ACHN (cell line): ENCODE measurements at places on chromosomes 11 and 22.

GRCh38 chr11:101083335-101083734 is 46.3 kb downstream of the PGR start:
- DNase-seq, result no peak

- DNase-seq, result no peak
These were observed 544.4 kb downstream of the MIAT start for GRCh38 chr22:27201741-27202140.

DNA sequence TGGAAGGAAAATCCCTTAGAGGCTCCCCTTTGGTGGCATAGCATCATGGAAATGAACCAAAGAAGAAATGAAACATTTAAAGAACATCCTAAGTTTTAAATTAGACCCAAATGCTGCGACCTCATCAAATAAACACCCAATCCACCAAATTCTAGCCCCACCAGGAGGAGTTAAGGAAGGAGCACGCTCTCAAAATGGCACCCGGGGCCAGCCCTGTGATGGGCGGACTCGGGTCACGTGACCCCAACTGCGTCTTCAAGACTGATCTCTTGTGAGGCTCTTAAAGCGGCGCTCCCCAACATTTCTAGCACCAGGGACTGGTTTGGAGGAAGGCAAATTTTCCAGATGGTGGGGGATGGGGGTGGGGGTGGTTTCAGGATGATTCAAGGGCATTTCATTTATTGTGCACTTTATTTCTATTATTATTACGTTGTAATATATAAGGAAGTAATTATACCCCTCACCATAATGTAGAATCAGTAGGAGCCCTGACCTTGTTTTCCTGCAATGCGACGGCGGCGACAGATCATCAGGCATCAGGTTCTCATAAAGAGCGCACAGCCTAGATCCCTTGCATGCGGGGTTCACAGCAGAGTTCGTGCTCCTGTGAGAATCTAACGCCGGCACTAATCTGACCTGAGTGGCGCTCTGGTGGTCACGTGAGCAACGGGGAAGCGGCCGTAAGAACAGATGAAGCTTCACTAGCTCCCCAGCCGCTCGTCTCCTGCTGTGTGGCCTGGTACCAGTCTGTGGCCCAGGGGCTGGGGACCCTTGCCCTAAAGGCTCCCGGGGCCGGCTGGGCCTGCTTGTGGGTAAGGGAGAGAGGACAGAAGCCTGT is 90.6 kb upstream of the SLC22A12 start:
- no peak for DNase-seq

DNA sequence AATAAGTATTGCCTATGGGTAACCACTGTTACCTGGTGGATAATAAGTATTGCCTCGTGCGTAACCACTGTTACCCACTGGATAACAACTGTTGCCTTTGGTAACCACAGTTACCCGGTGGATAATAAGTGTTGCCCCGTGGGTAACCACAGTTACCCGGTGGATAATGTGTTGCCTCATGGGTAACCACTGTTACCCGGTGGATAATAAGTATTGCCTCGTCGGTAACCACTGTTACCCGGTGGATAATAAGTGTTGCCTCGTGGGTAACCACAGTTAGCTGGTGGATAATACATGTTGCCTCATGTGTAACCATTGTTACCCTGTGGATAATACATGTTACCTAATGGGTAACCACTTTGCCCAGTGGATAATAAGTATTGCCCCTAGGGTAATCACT is 9.8 kb upstream of the NXPE4 start:
- no peak for DNase-seq

GRCh38 chr11:833849-834311 is 1.1 kb downstream of the CD151 start:
- DNase-seq, result no peak

DNA sequence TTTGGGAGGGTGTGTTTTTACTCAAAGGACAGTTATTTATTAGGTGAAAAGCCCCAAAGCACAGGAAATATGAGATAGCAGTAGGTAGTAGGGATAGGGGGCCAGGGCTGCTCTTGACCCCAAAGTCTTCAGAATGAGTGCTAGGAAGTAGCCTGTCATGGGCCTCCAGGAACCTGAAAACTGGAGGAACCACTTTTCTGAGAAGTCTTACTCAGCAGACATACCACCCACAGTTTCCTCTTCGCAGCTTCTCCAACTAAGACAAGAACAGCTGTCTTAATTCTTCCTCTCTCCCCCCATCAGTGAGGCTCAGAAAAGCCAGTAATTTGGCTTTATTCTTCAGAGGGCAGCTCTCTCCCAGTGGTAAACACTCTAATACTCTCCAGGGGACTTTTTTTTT is 84.0 kb upstream of the CTSC start:
- no peak for DNase-seq

DNA sequence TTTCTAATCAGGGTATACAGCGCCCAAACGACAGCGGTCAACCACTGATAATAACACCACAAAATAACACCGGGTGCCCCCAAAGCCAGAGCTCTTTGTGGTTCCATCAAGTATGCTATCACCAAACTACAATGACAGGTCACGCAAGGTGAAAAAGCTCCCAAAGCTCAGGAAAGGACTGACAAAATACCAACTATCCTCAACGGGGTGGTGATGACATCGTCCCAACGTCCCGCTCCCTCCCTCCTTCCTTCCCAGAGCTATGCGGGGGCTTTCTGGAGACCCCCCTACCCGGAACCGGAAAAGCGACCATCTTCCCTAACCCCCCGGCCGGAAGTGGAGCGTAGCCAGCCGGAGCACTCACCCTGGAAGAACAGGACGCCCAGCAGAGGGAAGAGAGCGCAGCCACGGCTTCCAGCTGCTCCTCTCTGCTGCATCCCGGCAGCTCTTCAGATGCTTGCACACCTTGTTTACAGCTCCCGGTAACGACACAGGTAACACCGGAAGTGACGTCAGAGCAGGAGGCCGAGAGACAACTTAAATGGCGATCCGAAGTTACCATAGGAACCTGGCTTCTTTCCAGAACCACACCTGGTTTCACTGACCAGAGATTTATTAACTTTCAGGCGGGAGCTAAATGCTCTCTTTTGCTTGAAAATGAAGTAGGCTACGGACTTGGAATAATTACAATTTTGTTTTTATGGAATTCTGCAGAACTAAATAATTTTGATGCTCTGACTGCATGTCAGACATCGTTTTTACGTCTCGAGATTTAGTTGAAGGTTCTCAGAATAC is at the start of gene MPZL3:
TSS of gene MPZL3 (minus strand) at position 508 of the 795 bp plus-strand sequence. CDS start at position 437, 71 bp downstream.
- DNase-seq, result peak; percentile 79

- DNase-seq, result no peak
These were observed 136.3 kb downstream of the TEAD1 start for GRCh38 chr11:12810568-12810894.

GRCh38 chr11:59199546-59200422 is 12.9 kb downstream of the MPEG1 start:
- DNase-seq, result no peak

DNA sequence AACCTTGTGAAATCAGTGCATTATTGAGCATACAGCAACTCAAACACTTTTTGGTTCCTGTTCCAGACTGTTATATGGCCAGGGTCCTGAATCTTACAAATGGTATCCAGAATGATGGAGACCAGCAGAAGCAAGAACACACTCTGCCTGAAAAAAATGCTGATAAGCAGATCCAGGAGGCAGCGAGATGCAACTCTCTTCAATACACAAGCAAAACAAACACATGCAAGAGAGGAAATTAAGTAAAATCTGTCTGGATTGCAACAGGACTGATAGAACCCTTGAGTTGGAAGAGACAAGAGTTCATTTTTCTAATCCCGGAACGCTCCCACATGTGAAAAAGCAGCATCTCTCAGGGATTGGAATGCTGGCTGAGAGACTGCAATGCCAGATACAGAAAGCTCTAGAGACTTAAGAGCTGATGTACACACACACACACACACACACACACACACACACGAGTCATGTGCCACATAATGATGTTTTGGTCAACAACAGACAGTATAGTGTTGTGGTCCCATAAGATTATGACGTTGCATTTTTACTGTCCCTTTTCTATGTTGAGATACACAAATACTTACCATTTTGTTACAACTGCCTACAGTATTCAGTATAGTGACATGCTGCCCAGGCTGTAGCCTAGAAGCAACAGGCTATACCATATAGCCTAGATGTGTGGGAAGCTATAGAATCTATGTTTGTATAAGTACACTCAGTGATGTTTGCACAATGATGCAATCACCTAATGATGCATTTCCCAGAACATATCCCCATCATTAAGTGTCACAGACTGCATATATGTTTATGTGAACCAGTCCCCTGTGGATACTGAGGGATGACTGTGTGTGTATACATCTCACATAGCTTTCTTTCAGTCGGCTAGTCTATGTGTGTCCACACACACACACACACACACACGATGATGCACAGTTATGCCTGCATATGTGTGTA is 406.6 kb downstream of the LARGE1 start:
- DNase-seq, result no peak

- DNase-seq, result no peak
These were observed 14.5 kb downstream of the THOC5 start for GRCh38 chr22:29539105-29539504.

DNA sequence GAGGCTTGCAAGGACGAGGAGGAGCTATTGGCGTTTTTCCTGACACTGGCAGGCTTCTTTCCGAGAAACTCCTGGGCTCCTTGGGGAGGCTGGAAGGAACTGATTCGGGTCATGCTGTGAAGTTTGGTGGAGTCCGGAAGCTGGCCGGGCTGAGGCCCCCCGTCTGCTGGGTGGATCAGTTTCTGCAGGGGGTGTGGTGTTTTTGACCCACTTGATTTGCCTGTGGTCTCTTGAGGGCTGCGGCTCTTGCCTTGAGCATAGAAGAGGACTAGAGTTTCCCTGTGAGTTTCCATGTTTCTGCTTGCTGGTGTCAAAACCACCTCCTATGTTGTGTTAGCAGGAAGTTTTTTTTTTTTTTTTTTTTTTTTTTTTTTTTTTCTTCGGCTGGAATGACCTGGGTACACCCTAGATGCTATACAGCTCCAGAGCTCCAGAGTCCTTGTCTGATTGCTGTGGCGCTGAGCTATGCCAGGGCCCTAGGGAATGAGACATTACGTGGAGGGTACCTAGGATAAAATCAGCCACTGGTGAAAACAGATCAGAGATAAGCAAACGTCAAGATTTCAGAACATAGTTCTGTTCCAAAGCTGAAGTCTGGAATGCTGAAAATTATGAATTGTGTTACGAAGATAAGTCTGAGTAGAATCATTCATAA is 728 bp downstream of the TBC1D22A start:
- DNase-seq, result peak; percentile 17

DNA sequence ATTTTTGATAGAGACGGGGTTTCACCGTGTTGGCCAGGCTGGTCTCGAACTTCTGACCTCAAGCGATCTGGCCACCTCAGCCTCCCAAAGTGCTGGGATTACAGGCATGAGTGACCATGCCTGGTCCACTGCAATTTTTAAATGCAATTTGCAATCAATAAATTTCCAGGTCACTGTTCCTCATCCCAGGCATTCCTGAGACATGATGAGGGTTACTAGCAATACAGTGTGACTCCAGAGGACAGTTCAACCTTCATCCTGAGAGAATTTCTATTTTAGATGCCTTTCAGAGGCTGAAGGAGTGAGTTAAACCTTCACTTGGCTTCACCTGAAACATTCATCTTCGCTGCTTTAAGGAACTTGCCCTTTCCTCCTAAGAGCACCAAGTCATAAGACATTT is 9.7 kb upstream of the UBASH3B start:
- DNase-seq, result peak; percentile 22

- peak; percentile 2 for DNase-seq
These were observed 218.2 kb upstream of the CARD18 start for GRCh38 chr11:105357764-105358163.
